ENCODE measurements at places on chromosomes 13 and 19.

- DNase-seq: no peak
These were observed 491.0 kb downstream of the FGF9 start for GRCh38 chr13:22161871-22162270.

DNA sequence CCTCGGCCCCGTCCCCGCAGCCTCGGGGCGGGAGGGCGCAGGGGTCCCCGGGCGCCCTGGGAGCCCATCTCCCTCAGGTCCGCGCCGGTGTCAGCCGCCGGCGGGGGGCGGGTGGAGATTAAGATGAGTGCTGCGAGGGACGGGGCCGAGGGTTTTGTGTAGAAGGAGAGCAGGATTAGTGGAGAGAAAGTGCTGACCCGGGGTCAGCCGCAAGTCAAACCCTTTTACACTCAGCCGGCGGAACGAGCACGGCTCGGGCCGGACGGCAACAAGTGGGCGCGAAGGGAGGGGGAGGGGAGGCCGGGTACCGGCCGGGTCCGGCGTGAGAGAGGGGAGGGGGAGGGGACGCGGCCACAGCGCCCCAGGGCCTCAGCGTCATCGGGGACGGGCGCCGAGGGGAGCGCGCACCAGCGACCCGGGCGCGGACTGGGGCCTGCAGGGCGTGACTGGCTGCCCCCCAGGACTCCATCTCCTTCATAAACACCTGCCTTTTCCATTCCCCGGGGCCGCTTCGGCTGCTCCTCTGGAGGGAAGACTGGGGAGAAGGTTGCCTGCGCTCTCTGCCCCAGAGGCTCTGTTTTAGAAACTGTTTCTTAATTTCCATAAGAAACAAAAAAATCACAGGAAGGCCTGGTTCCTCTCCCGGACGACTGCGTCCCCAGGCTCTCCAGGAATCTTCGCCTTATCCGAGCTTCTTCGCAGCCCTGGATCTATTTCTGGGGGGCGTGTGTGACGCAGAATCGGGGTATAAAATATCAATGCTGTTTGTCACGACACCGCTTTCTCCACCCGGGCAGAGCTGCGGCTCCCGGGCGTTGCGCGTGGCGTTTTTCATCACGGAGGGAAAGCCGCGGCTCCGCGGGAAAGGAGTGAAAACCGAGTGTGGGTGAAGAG, 6.5 kb downstream of the SOX1 start:
- no peak for DNase-seq

DNA sequence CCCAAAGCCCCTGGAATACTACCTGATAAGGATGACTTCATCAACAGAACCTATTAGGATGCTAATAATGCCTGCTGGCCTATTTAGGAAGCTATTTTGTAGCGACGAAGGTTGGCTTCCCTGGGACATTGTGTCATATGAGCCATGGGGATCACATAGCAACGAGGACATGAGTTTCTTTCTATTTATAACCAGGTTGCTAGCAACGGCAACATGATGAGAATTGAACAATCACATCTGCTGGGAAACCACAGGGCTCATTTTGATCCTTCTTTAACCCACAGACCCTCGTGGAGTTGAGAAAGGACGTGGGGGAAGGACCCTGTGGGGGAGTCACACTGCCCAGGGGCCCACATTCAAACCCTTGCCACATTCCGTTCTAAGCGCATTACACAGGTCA, 172.2 kb downstream of the COL4A1 start:
- no peak for DNase-seq

- no peak for DNase-seq
These were observed 188.3 kb downstream of the KLF12 start for GRCh38 chr13:73945871-73946270.

GRCh38 chr19:51726049-51726448, 2.3 kb upstream of the HAS1 start:
- DNase-seq: no peak

DNA sequence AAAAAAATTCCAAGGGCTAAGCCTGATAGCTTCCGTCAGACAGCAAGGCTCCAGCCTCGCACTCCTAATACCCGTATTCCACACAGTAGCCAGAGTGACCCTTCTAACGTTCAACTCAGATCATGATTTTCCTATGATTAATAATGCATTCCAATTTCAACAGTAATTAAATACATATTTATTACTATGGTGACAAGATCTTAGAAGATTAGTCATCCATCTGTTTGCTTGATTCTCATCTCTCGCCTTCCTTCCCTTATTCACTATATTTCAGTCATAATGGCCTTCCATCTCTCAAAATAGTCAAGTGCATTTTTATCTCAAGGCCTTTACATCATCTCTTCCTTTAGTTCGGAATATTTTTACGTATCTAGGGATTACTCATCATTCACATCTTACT, 621.2 kb upstream of the SPRY2 start:
- DNase-seq: no peak

- peak; percentile 15 for DNase-seq
These were observed at the start of gene DZIP1 for GRCh38 chr13:95644601-95645052. TSS of gene DZIP1 (minus strand) at chr13:95644706. CDS start at chr13:95642029, 2,677 bp downstream.

DNA sequence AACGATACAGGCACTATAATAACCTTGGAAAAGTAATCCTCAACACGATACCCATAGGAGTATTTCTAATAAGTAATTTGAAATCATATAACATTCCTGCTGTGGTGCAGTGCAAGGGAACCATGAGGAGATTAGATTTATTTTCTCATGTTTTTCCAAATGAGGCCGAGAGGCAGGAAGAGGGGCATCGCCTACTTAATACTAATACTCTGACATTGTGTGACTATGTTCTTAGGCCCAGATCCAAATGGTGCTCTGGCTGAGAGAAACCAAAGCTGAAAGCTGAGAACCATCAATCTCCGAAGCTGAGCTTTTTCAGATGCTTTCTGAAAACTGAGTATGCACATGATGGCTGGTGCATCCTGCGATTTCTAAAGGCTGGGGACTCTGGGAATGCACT, 248.0 kb upstream of the MAB21L1 start:
- DNase-seq: no peak

All from activated CD8-positive, alpha-beta memory T cell treated with anti-CD3 and anti-CD28 coated beads for 48 hours (primary cell).